NT2/D1 (cell line): ENCODE measurements at places on chromosomes 3 and 15.

DNA sequence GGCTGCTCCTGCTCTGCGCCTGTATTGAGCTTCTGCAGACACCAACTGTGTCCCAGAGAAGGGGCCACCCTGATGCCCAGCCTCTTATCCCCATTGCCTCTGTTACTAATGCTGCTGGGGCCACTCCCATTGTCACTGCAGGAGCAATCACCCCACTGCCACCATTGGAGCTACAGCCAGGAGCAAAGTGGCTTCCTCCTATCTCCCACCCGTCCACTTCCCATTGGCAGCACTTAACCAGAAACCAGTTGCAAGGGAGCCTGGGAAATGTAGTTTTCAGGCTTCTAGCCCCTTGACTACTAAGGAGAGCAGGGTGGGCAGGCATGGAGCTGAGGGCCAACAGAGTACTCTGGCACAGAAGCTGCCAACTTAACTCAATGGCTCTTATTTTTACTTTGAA is 55.9 kb upstream of the KLF13 start:
- peak; percentile 23 for DNase-seq

DNA sequence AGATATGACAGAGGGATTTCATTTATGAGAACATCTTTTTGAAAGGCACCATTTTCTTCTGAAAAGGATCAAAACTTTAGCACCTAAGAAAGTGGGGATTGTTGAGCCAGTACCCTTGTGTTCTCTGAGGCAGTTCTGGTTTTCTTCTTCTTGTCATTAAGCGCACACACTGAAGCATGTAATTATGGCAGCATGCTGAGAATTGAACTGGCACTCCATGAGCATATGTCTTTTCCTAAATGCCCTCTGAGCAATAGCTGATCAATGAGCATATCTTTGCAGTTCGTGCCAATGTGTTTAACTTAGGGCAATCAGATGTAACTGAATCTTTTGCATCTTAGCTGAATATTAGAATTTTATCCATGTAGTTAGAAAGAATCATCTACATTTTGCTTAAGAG is 53.9 kb upstream of the VGLL3 start:
- no peak for DNase-seq

- DNase-seq = no peak
Measured at GRCh38 chr3:119352863-119353527, 58.8 kb downstream of the ARHGAP31 start.

DNA sequence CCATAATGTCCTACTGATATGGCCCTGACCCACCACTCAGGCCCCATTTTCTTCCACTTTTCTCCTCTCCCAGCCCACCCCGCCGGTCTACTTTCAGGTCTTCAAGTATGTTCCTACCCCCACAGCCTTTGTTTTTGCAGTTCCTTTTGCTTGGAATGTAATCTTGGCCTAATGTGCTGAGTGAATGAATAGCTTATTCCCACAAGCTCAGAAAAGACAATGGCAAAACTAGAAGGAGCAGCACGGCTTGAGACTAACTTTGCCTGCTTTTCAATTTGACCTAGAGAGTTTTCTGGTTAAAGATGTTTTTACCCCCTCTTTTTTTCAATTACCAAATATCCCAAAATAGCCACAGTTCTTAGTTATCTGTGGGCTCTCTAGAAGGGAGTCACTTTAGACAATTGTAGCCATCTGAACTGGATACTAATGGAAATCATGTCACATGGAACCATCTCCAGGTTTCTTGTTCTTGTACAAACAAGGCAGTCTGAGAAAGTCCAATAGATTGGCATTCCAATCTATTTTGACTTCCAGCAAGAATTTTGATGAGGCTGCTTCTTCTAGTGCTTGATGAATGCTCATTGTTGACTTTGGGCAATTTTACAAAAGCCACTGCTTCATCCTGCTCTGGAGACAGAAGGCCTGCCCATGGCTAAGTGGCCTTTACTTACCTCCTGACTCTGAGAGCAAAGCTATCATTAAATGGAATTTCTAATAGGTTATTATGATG is 16.3 kb upstream of the LMCD1 start:
- no peak for DNase-seq

DNA sequence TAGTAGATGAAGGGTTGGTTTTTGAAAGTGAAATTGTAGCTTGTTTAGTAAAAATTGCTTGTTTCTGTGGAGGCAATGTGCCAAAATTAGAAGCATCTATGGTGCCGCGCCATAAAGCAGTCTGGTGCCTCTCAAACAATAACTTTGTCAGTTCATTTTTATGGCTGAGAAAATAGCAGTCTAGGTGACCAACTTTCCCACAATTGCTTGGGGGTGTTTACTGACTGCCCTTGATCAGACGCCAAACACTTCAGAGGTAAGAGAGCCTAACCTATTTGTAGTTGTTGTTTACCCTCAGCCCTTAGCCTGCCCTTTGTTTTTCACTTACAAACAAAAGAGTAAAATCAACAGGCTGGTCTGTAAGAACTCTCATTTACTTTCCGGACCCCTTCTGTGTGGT is 174.5 kb downstream of the FNDC3B start:
- DNase-seq = no peak

GRCh38 chr15:92023965-92024364 is 170.5 kb downstream of the SLCO3A1 start:
- DNase-seq = no peak
